Inflammatory macrophage treated with lipopolysaccharide for 4 hours (primary cell): ENCODE measurements at places on chromosomes 7 and 10.

DNA sequence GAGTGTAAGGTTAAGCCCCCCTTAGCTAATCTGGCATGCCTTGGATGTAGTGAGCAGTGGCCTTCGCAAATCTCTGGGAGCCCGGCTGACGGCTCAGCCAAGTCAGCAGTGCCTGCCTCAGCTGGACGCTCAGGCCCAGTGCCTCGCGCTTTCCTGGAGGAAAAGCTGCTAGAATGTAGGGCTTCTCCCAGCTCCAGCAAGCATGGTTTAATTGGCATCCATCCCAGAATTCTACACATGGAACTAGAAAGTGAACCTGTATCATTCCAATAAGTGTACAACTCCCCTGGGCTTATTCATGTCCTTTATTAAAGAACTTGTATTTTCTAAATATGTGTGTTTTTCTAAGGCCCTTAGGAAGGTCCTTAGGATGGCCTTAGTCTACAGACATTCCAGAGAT, 287.8 kb upstream of the SHH start:
- DNase-seq, result no peak

DNA sequence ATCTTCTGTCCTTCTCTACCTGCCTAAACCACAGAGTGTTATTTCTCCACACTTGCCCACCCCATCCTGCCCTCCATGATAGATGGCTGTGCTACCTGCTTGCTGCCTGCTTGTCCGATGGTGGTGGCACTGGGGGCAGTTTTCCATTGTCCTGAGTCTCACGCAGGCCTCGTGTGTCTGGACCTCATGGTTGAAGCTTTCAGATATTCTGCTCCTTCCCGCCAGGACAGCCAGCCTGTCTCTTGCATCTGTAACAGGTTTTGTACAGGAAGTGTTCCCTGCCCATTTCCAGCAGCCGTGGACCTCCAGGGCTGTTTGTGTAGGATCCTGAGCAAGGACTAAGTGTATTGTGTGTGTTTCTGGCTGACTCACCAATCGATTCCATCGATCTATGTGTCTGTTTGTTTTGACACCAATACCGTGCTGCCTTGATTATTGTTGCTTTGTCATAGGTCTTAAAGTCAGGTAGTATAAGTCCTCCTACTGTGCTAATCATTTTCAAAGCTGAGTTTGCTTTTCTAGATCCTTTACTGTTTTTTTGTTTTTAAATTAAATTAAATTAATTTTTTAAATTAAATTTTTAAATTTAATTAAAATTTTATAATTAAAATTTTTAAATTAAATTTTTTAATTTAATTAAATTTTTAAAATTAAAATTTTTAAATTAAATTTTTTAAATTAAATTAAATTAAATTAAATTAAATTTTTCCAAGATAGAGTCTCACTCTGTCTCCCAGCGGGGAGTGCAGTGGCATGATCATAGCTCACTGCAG, 8.5 kb downstream of the IL15RA start:
- DNase-seq, result no peak

GRCh38 chr10:125868372-125868975, 12.6 kb downstream of the DHX32 start:
- peak; percentile 40 for DNase-seq

DNA sequence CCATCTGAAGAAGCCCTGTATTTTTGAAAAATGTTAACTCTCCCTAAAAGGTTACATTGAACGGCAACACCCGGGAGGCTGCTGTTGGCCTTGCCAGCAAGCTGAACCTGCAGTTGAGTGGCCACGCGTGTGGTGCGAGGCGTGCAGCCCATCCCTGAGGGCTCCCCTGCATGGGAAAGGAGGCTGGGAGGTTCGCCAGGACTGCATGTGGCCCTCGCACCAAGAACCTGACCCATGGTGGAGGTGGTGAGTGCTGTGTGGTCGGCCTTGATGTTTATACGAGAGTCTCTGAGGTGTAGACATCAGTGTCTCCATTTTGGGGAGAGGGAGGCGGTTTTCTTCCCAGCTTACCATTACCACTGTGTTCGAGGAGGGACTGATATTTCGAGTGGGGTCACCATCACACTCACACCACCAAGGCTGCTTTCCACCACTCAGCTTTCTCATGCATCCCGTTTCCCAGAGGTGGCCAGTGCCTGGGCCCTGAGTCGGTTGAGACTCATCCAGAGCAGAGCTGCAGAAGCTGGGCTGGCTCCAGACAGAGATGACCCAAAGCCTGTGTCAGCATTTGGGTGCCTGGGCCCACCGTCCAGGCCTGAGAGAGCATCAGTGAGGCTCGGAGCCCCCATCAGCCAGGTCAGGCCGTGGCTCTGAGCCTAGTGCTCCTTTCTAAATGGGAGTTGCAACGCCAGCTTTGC, 222.6 kb downstream of the EBF3 start:
- no peak for DNase-seq

- no peak for DNase-seq
These were observed 63.5 kb downstream of the RABGEF1 start for GRCh38 chr7:66804001-66804400.

DNA sequence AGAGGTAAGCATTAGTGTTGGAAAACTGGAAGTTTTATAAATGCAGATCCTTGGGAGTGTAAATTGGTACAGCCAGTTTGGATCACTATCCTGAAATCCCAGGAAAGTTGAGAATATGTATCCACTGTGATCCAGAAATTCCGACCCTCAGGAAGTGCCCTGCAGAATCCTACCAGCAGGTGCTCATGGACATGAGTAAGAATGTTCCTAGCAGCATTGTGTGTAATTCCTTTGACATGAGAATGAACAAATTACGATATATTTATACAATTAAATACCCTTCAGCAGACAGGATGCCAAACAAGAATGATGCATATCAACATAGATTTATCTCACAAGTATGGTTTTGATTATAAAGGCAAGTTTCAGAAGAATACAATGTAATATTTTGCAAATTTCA, 181.6 kb downstream of the XPNPEP1 start:
- DNase-seq, result no peak

DNA sequence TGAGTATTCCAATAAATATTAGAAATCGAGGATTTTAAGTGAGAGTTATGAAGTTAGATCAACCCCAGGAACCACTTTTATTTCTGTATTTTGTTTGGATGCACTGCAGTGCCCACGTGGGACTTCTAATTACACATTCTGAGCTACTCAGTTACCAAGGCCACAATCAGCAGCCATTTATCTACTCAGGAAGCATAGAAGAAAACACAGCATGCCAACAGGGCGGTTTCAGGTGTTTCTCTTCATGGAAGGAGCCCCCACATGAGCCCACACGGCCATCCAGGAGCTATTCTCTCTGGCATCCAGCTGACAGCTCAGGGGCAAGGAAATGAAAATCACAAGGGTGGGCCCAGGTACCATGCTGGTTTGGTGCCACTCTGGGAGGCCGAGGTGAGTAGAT, 266.5 kb upstream of the MKLN1 start:
- DNase-seq, result no peak

DNA sequence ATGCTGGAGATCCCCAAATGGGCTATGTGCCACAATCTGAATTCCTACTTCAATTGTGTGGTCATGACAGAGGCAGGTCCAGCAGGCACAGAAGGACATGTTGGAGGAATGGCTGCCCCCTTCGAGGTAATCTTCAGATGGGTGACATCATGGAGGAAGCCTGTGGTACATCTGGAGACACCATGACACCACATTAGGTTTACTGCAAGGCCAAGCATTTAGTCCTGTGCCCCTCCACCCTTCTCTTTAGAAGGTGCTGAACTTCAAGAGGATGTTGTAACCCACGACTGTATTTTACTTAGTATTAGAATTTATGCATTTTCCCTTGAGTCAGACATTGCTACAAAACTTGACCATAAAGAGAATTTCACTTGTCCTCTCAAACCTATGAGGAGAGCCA, 75.1 kb upstream of the DDC start:
- DNase-seq, result no peak

- no peak for DNase-seq
These were observed 92.2 kb upstream of the DDC start for GRCh38 chr7:50657341-50657873.

DNA sequence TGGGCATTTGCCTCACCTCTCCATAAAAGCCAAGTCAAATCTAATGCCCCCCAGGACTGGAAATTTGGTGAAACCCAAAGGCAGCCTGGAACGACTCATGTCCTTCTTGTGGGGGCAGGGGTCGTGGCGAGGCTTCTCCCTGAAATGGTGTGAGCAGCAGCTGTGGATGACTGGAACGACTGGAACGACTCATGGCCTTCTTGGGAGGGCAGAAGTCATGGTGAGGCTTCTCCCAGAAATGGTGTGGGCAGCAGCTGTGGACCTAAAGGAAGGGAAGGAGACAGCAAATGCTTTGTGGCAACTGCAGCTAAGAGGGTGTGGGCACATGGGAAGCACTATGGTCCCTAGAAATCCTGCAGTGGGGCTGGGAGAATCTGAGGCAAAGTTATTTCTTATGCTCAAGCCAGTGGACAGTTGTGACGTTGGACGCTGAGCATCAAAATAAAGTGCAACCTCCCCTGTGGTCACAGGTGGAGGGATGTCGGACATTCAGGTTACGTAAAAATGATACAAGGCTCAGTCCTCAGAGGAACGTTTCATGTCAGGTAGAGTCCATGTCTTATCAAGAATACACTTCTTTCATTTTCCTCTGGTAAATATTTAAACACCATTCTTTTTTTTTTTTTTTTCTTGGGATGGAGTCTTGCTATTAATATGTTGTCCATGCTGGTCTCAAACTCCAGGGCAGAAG, 107.0 kb upstream of the KIF5B start:
- DNase-seq, result no peak

- DNase-seq, result no peak
These were observed 72.7 kb downstream of the GCC1 start for GRCh38 chr7:127512663-127513062.

DNA sequence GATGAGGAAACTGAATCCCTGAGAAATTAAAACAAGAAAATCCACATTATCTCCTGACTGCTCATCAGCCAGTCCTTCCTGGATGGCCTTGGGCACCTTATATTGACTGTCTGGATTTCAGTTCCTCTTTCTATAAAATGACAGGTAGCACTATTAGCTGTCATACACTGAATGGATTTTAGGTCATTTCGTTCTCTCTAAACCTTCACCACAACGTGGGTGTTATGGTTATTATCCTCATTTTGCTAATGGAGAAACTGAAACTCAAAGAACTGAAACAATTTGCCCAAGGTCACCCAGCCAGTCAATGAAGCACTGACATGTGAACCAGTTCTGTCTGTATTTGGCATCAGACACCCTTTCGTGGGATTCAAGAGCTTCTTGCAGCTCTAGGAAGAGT, 193.8 kb downstream of the CYP26A1 start:
- DNase-seq, result peak; percentile 71

DNA sequence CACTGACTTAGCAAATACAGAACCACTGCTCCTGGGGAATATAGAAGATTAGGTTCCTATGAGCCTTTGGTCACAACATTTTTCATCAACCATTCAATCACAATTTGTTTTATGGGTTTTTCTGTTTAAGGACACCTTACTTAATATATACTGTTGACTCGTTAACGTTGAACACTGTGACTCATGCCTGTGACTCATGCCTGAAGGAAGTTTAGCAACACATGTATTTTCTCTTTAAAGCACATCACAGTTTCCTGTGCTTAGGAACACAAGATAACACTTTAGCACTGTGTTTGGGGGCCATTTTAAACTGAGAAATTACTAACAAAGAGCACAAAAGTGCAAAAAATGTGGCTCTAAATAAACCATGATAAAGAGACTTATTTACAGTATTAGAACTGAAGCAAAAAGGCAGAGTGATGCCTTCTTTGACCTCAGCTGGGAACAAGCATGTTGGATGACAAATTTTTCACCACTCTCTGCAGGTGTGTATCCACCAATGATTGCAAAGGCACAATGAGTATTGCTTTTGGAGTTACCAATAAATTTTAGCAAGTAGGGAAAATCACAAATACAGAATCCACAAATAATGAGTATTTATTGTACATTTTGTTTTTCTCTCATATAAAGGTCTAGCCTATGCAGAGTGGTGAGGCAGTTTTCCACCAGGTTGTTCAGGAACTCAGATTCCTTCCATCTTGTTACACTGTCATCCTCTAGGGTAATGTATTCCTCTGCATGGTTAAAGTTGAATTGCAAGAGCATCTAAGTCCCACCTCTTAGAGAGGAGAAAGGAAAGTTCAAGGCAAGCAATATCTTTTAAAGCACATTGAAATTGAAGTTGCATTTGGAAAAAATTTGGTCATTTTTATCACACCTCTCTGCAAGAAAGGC, 7.3 kb downstream of the FGFBP3 start:
- peak; percentile 91 for DNase-seq

DNA sequence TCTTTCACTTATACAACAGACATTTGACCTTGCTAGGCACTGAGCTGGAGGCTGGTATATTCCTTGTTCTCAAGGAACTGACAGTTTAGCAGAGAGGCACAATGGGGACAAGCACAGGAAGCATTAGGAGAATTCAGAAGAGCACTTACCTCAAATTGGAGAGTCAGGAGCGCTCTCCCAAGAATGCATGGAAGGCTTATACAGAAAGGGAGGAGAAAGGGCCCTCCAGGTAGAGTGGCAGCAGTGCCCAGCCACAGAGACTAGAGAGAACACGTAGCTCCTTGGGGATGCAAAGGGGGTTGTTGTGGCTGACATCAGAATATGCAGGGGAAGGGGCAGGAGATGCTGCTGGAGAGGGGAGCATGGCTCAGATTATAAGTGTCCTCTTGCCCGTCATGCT, 78.2 kb upstream of the MKLN1 start:
- no peak for DNase-seq

DNA sequence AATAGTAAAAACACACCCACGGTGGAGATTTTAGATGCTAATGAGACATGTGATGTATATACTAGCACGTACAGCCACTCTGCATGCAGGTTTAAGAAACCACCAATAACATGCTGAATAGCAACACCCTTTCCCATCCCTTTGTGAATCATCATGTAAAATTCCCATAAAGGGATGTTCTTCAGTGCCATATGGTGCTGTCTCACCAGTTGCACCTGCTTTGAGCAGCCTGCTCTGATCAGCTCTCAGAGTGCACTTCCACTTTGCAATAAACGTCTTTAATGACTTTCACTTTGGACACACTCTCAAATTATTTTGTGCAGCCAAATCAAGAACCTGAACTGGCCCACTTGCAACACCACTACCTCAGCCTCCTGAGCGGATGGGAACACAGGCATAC, 615.0 kb downstream of the ANKRD7 start:
- DNase-seq, result no peak

DNA sequence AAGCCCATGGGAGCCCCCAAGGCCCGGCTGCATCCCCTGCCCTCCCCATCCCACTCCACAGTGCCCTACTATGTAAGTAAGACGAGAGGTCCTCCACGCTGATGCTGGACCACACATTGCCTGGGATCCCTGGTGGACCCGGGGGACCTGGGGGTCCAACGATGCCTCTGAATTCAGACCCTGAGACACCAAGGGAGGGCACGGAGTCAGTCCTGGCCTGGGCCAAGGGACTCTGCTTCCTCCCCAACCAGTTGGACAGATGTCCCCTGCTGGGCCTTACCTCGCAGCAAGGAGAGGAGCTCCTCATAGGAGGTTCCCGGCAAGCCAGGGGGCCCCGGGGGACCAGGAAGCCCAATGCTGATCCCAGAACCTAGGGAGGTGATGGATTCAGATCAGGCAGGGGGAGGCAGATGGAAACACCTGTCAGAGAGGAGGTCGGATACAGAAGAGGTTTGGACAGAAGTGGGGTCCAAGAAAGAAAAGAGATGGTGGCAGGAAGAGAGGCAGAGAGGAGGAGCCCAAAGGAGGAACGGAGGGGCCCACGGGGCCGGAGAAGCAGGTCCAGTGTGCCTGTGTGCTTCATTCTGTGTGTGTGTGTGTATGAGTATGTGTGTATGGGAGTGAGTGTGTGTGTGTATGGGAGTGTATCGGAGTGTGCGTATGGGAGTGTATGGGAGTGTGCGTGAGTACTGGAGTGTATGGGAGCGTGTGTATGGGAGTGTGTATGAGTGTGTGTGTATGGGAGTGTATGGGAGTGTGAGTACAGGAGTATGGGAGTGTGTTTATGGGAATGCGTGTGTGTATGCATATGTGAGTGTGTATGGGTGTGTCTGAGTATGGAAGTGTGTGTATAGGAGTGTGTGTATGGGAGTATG, 50.2 kb downstream of the COL17A1 start:
- no peak for DNase-seq
